Activated T-helper 2 cell treated with anti-CD3 and anti-CD28 coated beads, Interferon-gamma antibody, Interleukin-2, Interleukin-4, amounts not matched to agents 10 μg/mL and 5 μg/mL and 100 μg/mL, durations not matched to agents 14 hours and 24 hours and 36 hours (primary cell): ENCODE measurements at places on chromosomes 5 and 9. TPM values are rescaled to one million over a fixed set of nuclear protein-coding genes. Genes with fewer than 3 reads are reported as not detected.

DNA sequence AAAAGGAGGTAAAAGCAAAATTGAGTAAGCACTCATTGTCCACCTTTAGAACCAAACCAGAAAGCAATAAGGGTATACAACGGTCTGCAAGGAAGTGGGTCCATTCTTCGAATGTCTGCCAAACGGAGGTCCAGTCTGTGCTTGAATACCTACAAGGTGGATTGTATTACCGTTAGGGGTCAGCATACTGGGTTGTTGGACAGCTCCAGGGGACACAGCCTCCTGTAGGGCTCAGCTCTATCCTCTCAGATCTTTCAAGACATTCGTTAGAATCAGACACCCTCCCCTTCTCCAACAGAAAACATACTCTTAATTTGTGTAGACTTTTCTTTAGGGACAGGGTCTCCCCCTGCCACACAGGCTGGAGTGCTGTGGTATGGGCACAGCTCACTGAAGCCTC, 5.5 kb downstream of the ASTN2 start:
- DNase-seq = no peak
- no peak overlapping the region for H3K27ac ChIP-seq
- no peak overlapping the region for H3K4me3 ChIP-seq

Gene GABRG2
- total RNA-seq = 1.0 TPM in 1 of 2 replicates, not detected in the other

- no peaks in the 10 kb centered on the region for H3K4me1 ChIP-seq
- H3K27ac ChIP-seq = no peak overlapping the region
- no peaks in the 10 kb centered on the region for H3K36me3 ChIP-seq
- DNase-seq = no peak
These were observed 754.7 kb downstream of the DTWD2 start for GRCh38 chr5:118233606-118234005.

DNA sequence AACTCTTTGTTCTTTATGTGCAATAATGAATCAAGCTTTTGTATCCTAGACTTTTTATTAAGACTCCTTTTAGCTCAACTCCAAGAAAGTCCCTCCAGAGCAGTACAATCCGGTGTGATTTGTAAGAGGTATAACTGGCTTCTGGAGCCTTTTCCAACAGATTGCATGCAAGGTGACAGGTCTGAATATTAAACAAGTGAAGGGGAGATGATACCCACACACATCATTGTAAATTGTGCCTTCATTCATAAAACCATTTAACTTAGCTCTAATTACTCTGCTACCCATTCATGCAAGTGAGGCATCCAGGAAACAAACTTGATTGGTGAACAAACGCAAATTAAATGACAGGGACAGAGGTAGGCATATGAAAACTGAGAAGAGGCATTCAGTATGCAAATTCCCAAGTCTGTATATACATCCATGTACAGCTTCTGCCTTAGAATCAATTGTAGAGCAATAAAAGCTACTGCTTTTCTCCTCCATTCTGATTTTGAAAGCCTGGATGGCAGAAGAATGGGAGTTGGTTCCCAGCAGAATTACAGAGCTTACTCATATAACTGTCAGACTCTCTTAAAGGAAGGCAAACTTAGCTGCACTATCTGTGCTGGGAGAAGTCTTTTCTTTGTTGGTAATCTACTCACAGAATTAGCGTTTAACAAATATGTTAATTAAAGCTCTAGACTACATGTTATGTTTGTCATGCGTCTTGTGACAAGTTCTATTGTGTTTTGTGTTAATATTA, 261.0 kb upstream of the CDH6 start:
- no peak overlapping the region for H3K4me3 ChIP-seq
- DNase-seq = no peak
- no peaks in the 10 kb centered on the region for H3K27me3 ChIP-seq

Gene IL13
- 777 and 830 TPM in 2 replicates for total RNA-seq
